Stomach (tissue), 19 donors: ENCODE measurements at places on chromosomes 5 and 9. TPM values are rescaled to one million over a fixed set of nuclear protein-coding genes. Genes with fewer than 3 reads are reported as not detected.

Gene CAVIN4
- 0.55 TPM for total RNA-seq

Gene ITK
- 9.7 TPM for total RNA-seq

Gene FRMD3
- 4.9 TPM for total RNA-seq

Gene OTP
- not detected for total RNA-seq

Gene RAB3C
- not detected for total RNA-seq

Gene DBH
- total RNA-seq, result not detected

Gene COL23A1
- under 0.01 TPM for total RNA-seq

Gene FUBP3
- 42.4 TPM for total RNA-seq

Gene IRGM
- not detected for total RNA-seq

Gene ADCY2
- total RNA-seq, result 0.29 TPM

GRCh38 chr5:144453753-144454152 lies 283.1 kb downstream of the KCTD16 start:
- DNase-seq, result no peak
- no peak overlapping the region for H3K27ac ChIP-seq
- no peak overlapping the region for H3K4me3 ChIP-seq
- no peaks in the 10 kb centered on the region for H3K27me3 ChIP-seq

GRCh38 chr9:79684711-79685575 lies 113.2 kb downstream of the TLE4 start:
- no peak for DNase-seq
- no peak overlapping the region for H3K4me3 ChIP-seq
- H3K27ac ChIP-seq, result no peak overlapping the region
- H3K4me1 ChIP-seq, result peaks cover 5% of the 10 kb centered on the region
- H3K27me3 ChIP-seq, result no peaks in the 10 kb centered on the region

- no peaks in the 10 kb centered on the region for H3K36me3 ChIP-seq
- H3K4me1 ChIP-seq, result no peaks in the 10 kb centered on the region
- no peaks in the 10 kb centered on the region for H3K27me3 ChIP-seq
- no peak overlapping the region for H3K4me3 ChIP-seq
- no peak overlapping the region for H3K27ac ChIP-seq
Observed at GRCh38 chr5:64514612-64515011, 8.8 kb downstream of the RGS7BP start.

- no peak for DNase-seq
- no peak overlapping the region for H3K4me3 ChIP-seq
- H3K4me1 ChIP-seq, result peaks cover 75% of the 10 kb centered on the region
- H3K36me3 ChIP-seq, result no peaks in the 10 kb centered on the region
- H3K27me3 ChIP-seq, result no peaks in the 10 kb centered on the region
Observed at GRCh38 chr5:145980718-145981117, 44.3 kb downstream of the SH3RF2 start.

- H3K27me3 ChIP-seq, result no peaks in the 10 kb centered on the region
- no peak overlapping the region for H3K4me3 ChIP-seq
- no peaks in the 10 kb centered on the region for H3K36me3 ChIP-seq
Observed at GRCh38 chr9:118100529-118101419, 396.6 kb downstream of the TLR4 start.

DNA sequence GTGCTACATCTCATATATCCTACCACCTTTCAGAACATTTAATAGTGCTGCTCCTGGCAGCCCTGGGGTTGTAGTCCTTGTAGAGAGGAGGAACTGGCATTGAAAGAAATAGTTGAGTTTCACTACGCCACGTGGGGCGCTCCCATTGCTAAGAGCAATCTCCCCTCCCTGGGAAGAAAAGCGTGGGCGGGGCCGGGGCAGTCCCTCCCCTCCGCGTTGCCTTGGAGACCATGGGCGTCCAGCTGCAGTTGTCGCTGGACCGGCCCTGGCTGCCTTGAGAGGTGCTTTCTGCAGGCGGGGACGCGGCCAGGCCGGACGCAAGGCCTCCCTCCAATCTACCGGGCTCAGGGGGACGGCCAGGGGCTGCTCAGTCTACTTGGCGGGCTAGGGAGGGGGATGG lies 368 bp upstream of the CCDC180 start:
- H3K27me3 ChIP-seq, result peaks cover 10% of the 10 kb centered on the region
- peak; percentile 96 for DNase-seq
- H3K27ac ChIP-seq, result no peak overlapping the region
- peaks cover 17% of the 10 kb centered on the region for H3K4me1 ChIP-seq
- H3K36me3 ChIP-seq, result peaks cover 29% of the 10 kb centered on the region

DNA sequence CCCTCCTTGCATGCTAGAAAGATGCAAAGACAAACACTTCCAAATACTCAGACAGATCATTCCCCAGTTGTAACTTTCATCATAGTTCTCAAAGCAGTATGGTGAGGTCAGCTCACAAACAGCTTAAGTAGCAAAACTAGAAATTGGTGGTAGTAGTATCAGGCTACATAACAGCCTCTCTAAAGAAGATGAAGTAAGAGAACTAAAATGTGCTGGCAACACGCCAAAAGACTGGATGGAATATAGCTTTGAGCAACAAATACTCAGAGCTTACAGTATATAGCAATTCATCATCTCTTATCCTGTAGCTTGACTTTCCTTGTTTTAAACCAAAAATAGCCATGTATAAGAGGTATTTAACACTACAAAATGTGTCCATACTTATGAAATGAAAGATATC lies 7.5 kb downstream of the PFDN1 start:
- peaks cover 17% of the 10 kb centered on the region for H3K36me3 ChIP-seq
- peaks cover 23% of the 10 kb centered on the region for H3K4me1 ChIP-seq
- peak overlapping the region; percentile 9 for H3K27ac ChIP-seq
- H3K27me3 ChIP-seq, result no peaks in the 10 kb centered on the region
- no peak overlapping the region for H3K4me3 ChIP-seq
- peak; percentile 37 for DNase-seq

DNA sequence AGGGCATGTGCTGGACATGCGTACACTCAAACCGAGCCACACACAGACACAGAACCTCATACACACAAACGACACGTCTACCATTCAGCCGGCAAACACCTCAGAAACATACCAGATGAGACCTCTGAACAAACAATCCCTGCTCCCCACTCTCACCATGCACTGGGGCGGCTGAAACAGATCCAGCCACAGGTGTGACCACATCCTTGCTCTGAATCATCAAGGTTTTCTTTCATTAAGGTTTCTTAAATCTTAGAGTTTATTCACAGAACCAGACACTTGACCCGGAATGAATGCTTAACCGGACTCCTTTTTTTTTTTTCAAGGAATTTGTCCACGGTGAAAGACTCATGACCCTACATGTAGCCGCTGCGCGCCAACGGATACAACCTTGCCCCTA lies 26.2 kb downstream of the TERT start:
- H3K4me1 ChIP-seq, result no peaks in the 10 kb centered on the region
- H3K36me3 ChIP-seq, result no peaks in the 10 kb centered on the region

- peaks cover 65% of the 10 kb centered on the region for H3K27me3 ChIP-seq
- no peak overlapping the region for H3K4me3 ChIP-seq
- H3K4me1 ChIP-seq, result no peaks in the 10 kb centered on the region
- no peak overlapping the region for H3K27ac ChIP-seq
- H3K36me3 ChIP-seq, result no peaks in the 10 kb centered on the region
- no peak for DNase-seq
Observed at GRCh38 chr9:135262248-135262647, 174.8 kb downstream of the OLFM1 start.

DNA sequence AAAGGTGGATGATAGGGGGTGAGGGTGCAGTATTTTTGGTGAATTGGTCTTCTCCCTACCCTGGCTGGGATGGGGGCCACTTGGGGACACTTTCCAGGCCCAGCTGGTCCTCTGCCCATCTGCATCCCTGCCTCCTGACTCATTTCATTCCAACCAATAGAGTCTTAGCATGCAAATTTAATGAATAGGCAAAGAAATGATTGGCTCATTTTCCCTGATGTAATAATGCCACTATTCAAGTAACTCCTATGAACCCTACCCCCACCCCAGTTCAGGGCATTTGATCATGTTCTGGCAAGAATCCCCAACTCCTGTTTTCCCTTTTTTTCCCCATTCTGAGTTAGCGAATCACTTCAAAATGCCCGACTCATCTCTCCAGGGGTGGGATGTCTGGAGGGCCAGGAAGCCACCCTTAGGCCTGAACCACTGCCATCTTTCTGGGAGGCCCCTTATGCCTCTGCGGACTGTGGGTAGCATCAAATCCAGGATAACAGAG lies 56.7 kb downstream of the PCDH1 start:
- peaks cover 17% of the 10 kb centered on the region for H3K27me3 ChIP-seq
- H3K4me3 ChIP-seq, result no peak overlapping the region
- H3K36me3 ChIP-seq, result no peaks in the 10 kb centered on the region
- peak overlapping the region; percentile 65 for H3K27ac ChIP-seq
- DNase-seq, result peak; percentile 65

- H3K4me1 ChIP-seq, result no peaks in the 10 kb centered on the region
- no peak overlapping the region for H3K27ac ChIP-seq
- DNase-seq, result no peak
- no peaks in the 10 kb centered on the region for H3K36me3 ChIP-seq
- H3K4me3 ChIP-seq, result no peak overlapping the region
Observed at GRCh38 chr9:82091100-82091499, 102.5 kb downstream of the SPATA31D1 start.

DNA sequence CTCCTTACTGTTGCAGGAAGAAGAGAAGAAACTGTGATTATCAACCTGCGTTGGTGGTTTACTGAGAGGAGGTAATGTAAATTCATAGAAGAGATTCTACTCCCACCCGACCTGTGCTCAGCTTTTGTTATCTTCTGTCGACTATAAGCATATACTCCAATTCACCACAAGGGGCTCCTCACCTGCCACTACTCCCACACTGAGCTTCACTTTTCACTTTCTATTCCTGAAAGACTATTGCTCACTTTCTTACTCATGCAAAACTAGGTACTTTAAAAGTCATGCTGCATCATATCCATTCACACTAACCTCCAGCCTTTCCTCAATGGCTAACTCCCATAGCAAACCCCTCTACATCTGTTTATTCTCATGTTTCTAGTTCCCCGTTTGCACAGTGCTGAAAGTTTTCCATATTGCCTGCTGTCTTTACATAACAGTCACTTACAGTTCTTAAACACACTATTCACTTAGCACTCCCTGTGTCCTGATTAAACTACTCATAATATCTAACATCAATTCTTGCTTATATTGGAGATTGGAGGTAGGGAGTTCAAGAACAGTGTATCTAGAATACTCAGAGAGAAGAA lies 1062.6 kb downstream of the NR2F1-AS1 start:
- H3K4me1 ChIP-seq, result peaks cover 13% of the 10 kb centered on the region
- H3K36me3 ChIP-seq, result no peaks in the 10 kb centered on the region
- no peaks in the 10 kb centered on the region for H3K27me3 ChIP-seq

DNA sequence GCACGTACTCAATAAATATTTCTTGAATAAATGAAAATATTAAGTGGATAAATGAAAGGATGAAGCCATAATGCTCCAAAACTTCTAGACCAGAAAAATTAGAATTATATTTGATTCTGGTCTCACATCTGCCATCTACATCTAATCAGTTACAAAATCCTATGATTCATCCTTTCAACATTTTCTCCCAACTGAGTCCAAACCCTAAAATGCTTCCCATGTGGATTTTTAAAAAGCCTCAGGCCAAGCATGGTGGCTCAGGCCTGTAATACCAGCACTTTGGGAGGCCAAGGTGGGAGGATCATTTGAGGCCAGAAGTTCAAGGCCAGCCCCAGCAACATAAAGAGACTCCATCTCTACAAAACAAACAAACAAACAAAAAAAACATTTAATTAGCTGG lies 31.6 kb upstream of the FST start:
- no peaks in the 10 kb centered on the region for H3K4me1 ChIP-seq
- no peak overlapping the region for H3K4me3 ChIP-seq
- H3K27ac ChIP-seq, result no peak overlapping the region
- DNase-seq, result no peak
- H3K36me3 ChIP-seq, result no peaks in the 10 kb centered on the region

GRCh38 chr9:108244686-108245085 lies 611.1 kb downstream of the ACTL7B start:
- no peak overlapping the region for H3K27ac ChIP-seq
- H3K4me3 ChIP-seq, result no peak overlapping the region
- H3K27me3 ChIP-seq, result no peaks in the 10 kb centered on the region

- H3K4me3 ChIP-seq, result no peak overlapping the region
- no peaks in the 10 kb centered on the region for H3K27me3 ChIP-seq
- no peak for DNase-seq
- no peaks in the 10 kb centered on the region for H3K36me3 ChIP-seq
- no peak overlapping the region for H3K27ac ChIP-seq
- no peaks in the 10 kb centered on the region for H3K4me1 ChIP-seq
Observed at GRCh38 chr5:69039829-69040228, 54.0 kb upstream of the SLC30A5 start.

- H3K4me1 ChIP-seq, result peaks cover 86% of the 10 kb centered on the region
- no peaks in the 10 kb centered on the region for H3K27me3 ChIP-seq
- DNase-seq, result peak; percentile 77
- H3K36me3 ChIP-seq, result peaks cover 15% of the 10 kb centered on the region
Observed at GRCh38 chr9:114385397-114386181, 2.2 kb downstream of the AKNA start.

GRCh38 chr9:129406278-129407225 lies 214.3 kb downstream of the C9orf50 start:
- peaks cover 53% of the 10 kb centered on the region for H3K4me1 ChIP-seq
- no peak overlapping the region for H3K27ac ChIP-seq
- no peaks in the 10 kb centered on the region for H3K27me3 ChIP-seq
- peak; percentile 88 for DNase-seq
- no peak overlapping the region for H3K4me3 ChIP-seq

- H3K4me3 ChIP-seq, result no peak overlapping the region
- no peaks in the 10 kb centered on the region for H3K27me3 ChIP-seq
- DNase-seq, result no peak
- H3K36me3 ChIP-seq, result no peaks in the 10 kb centered on the region
Observed at GRCh38 chr9:102521097-102521755, 473.9 kb upstream of the CYLC2 start.

- peak overlapping the region; percentile 80 for H3K27ac ChIP-seq
- peak overlapping the region; percentile 82 for H3K4me3 ChIP-seq
- peak; percentile 70 for DNase-seq
- peaks cover 14% of the 10 kb centered on the region for H3K36me3 ChIP-seq
- no peaks in the 10 kb centered on the region for H3K27me3 ChIP-seq
Observed at GRCh38 chr9:137619240-137620047, 639 bp downstream of the EHMT1 start.

GRCh38 chr5:4571248-4571948 lies 568.7 kb upstream of the ADAMTS16 start:
- no peak for DNase-seq
- H3K36me3 ChIP-seq, result no peaks in the 10 kb centered on the region
- no peaks in the 10 kb centered on the region for H3K4me1 ChIP-seq
- H3K27ac ChIP-seq, result no peak overlapping the region

DNA sequence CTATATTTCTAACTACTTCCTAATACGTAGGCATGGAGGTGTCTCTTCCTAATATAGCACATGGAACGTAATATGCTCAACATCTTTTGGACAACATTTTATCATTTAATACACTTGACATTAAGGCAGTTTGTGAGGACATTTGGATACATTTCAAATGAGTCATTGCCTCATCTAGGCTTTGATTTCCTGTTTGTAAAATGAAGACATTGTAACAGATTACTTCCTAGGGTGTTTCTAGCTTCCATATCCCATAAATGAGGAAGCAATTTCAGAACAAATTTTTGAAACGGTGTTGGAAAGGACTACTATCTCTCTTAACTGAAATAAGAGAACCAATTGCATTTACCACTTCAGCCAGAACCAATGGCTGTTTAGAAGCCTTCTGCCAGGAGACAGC lies 38.7 kb downstream of the SLC28A3 start:
- DNase-seq, result no peak
- no peak overlapping the region for H3K27ac ChIP-seq

- H3K27ac ChIP-seq, result no peak overlapping the region
- H3K4me3 ChIP-seq, result no peak overlapping the region
- H3K36me3 ChIP-seq, result no peaks in the 10 kb centered on the region
- no peak for DNase-seq
Observed at GRCh38 chr5:60841361-60841760, 2.7 kb downstream of the ELOVL7 start.
